Activated naive CD8-positive, alpha-beta T cell treated with anti-CD3 and anti-CD28 coated beads, Interleukin-2, amount 10 ng/mL, durations not matched to agents 7 days and 5 days (primary cell): ENCODE measurements at places on chromosomes 3 and 15. TPM values are rescaled to one million over a fixed set of nuclear protein-coding genes. Genes with fewer than 3 reads are reported as not detected.

- peaks cover 51% of the 10 kb centered on the region for H3K27me3 ChIP-seq
- H3K36me3 ChIP-seq: peaks cover 1% of the 10 kb centered on the region
- H3K4me3 ChIP-seq: no peak overlapping the region
- H3K27ac ChIP-seq: no peak overlapping the region
- DNase-seq: no peak
Observed at GRCh38 chr15:29573197-29573838, 248.9 kb downstream of the TJP1 start.

DNA sequence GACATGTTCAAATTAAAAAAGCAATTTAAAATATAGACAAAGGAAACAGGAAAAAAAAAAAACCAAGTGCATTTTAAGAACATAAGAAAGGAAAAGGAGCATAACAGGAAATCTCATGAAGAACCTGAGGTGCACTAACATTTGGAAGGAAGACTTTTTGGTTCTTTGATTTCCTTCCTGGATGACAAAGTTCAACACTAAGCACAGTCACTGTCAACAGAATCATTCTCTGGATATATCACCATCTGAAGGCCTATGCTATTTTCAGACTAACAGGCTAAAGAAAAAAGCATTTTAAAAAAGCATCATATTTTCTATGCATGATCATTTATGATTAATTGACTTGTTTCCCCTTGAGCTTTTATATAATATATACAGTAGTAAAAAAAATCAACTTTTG lies 349.6 kb downstream of the PLCL2 start:
- H3K36me3 ChIP-seq: peaks cover 13% of the 10 kb centered on the region

- H3K27me3 ChIP-seq: no peaks in the 10 kb centered on the region
- DNase-seq: no peak
- H3K27ac ChIP-seq: no peak overlapping the region
- no peak overlapping the region for H3K4me3 ChIP-seq
- H3K36me3 ChIP-seq: peaks cover 23% of the 10 kb centered on the region
- peaks cover 1% of the 10 kb centered on the region for H3K4me1 ChIP-seq
Observed at GRCh38 chr15:89192136-89192535, 29.2 kb downstream of the RLBP1 start.

DNA sequence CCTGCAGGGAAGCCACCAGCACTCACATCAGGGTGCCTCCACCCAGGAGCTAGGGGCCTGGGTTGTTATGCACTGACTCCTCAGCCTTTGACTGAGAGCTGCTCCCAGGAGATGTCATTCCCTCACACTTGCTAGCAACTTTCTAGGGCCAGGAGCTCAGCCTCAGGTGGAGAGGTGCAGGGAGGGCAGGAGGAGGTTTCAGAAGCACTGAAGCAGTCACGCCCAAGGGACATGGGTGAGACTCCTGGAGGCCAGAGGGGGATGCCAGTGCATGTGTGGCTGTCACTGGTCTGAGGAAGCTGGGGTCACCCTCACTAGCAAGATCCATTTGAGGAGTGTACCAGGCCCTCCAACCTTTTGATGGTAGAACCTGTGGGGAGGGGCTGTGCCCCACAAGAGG lies 271.2 kb downstream of the PLCL2 start:
- H3K4me1 ChIP-seq: peaks cover 42% of the 10 kb centered on the region
- H3K27ac ChIP-seq: peak overlapping the region; percentile 54
- H3K27me3 ChIP-seq: no peaks in the 10 kb centered on the region
- peaks cover 58% of the 10 kb centered on the region for H3K36me3 ChIP-seq
- no peak for DNase-seq

DNA sequence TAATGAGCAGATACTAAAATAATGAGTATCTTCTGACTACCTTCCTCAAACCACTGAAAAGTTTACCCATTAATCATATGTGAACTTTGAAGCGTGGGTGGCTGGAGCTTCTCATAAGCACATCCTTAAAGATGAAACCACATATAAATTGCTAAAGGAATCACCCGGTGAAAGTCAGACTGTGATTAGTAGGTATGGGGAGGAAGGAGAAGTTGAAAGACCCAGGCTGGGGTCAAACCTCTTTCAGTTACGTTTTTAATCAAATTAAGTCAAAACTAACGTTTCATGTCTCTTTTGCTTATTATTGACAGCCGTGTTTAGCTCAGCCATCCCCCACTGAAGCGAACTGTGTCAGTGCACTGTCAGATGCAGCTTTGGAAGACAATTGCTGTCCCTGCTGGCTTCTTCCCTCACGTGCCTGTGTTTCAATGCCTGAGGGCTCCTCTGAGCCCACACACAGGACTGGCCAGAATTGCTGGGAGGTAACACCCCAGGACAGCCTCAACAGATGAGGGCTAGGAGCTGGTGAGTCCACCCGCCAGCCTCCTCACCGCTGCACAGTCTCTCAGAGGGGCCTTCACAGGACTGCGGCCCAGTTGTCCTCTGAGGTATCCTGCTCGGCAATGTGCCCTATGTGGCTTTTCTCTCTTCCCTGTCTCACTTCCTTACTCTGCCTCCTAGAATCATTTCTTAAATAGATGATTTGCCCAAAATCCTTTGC lies 29.3 kb upstream of the SH3BP5 start:
- DNase-seq: peak; percentile 33
- H3K4me1 ChIP-seq: peaks cover 23% of the 10 kb centered on the region
- H3K4me3 ChIP-seq: no peak overlapping the region
- peaks cover 2% of the 10 kb centered on the region for H3K27me3 ChIP-seq

- H3K4me3 ChIP-seq: no peak overlapping the region
- no peak for DNase-seq
- H3K36me3 ChIP-seq: peaks cover 5% of the 10 kb centered on the region
Observed at GRCh38 chr3:11510356-11510755, 133.4 kb downstream of the VGLL4 start.

DNA sequence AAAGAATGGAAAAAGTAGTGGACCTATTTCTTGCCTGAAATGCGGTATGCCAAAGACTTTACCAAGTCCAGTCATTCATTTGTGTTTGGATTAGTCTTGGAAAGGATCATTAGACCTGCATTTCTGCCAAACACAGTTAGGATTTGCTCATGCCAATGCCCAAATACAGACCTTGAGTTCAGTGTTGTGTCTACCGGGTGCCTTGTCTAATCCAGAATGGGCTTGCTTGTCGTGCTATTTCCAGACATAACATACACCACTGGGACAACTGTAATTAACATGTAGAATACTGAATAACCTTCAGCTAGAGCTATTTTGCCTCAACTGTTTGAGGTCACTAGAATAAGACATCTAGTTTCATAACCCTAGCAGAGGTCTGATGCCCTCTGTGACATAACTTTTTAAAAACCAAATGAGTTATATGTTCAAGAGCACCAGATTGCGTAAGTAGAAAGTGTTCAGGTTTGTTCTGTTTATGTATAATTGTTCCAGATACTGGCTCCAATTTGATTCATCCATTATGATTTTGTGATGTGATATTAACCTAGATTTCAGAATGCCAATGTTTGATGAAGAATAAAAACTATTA lies 145.3 kb upstream of the DPH6 start:
- H3K4me3 ChIP-seq: no peak overlapping the region
- no peaks in the 10 kb centered on the region for H3K4me1 ChIP-seq
- H3K27ac ChIP-seq: no peak overlapping the region
- no peaks in the 10 kb centered on the region for H3K36me3 ChIP-seq

DNA sequence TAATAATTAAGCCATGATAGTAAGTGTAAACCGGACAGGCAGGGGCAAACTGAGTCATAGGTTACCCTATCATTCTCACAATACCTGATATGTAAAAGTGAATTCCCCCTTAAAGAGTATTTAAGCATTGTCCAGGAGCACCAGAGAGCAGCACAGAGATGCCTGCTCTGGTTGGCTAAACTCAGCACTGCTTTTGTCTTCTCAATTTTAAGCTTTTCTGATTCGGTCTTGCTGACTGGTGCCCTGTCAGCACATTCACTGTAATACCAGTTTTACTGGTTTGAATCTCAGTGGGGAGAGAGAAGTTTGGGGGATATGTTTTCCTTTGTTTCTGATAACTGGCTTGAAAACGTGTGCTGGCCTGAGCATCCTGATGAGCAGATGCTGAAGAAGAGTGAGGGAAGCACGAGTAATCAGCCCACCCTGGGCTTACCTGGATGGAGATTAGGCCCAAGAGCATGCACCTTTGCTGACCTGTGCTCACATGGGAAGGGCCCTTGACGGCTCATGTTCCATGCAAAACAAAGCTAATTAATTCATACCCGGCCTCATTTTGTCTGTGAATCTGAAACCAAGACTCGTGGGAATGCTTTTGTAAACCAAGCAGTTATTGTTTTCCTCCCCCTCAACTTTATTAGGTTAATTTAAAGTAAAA lies 208.5 kb upstream of the MRPL3 start:
- no peak overlapping the region for H3K27ac ChIP-seq
- H3K27me3 ChIP-seq: peaks cover 2% of the 10 kb centered on the region
- no peaks in the 10 kb centered on the region for H3K4me1 ChIP-seq
- no peak overlapping the region for H3K4me3 ChIP-seq

DNA sequence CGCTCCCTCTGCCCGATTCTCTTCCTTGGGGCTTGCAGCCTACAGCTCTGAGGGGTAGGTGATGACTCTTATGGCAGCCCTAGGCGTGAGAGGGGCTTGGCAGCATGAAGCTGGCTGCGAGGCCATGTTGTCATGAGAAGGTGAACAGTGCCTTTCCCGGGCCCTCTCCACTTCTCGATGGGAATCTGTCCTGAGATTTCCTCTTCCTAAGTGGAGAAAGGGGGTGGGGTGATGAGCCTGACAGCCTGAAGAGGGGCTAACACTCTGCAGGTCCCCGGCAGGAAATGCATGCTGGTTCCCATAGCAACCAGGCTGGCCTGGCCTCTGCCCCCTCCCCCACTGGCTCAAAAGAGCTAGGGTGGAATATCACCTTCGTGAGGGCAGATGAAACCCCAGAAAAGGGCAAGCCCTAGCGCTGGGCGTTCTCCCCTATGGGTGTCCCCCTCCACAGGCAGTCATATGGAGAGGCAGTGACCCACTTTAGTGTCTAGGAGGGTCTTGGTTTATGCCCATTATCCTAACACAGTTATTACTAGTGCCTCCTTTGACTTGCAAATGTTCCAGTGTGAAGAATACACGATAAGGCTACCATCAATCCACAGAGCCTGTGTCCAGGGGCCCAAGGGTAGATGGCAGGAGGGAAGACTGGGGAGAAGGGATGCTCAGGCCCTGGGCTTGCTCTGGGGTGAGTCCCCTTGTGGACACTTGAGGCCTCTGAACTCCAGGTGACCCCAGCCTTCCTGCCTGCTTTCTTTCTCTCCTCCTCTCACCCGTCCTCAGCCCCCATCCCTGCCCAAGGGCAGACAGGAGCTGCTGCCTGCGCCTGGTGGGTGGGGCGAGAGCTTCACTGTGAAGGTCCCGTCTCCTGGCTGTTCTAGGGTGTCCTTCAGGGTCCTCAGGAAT lies 13.2 kb downstream of the EPHB3 start:
- no peaks in the 10 kb centered on the region for H3K36me3 ChIP-seq
- no peaks in the 10 kb centered on the region for H3K4me1 ChIP-seq
- no peak for DNase-seq
- peaks cover 16% of the 10 kb centered on the region for H3K27me3 ChIP-seq
- no peak overlapping the region for H3K4me3 ChIP-seq

- DNase-seq: no peak
- no peaks in the 10 kb centered on the region for H3K4me1 ChIP-seq
- H3K36me3 ChIP-seq: no peaks in the 10 kb centered on the region
- no peak overlapping the region for H3K4me3 ChIP-seq
Observed at GRCh38 chr3:61450866-61451265, 110.5 kb upstream of the PTPRG start.

DNA sequence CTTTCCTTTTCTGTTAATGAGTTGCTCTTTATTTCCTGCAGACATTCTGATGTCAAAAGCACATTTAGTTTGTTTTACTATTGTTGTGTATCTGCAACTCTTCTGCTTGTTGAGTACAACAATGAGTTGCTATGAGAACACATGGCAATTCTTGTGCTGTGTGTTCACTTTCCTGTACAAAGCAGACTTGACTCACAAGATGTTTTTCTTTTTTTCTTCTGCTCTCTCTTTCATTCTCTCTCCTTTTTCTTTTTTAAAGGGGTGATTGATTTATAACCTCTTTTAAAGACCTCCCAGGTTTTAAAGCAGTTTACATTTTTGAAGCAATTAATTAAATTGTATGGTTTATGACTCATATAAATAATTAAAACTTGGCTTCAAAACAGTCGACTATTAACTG lies 31.6 kb upstream of the ABHD10 start:
- H3K27me3 ChIP-seq: peaks cover 4% of the 10 kb centered on the region
- no peaks in the 10 kb centered on the region for H3K36me3 ChIP-seq
- H3K4me1 ChIP-seq: no peaks in the 10 kb centered on the region
- DNase-seq: no peak
- H3K4me3 ChIP-seq: no peak overlapping the region

DNA sequence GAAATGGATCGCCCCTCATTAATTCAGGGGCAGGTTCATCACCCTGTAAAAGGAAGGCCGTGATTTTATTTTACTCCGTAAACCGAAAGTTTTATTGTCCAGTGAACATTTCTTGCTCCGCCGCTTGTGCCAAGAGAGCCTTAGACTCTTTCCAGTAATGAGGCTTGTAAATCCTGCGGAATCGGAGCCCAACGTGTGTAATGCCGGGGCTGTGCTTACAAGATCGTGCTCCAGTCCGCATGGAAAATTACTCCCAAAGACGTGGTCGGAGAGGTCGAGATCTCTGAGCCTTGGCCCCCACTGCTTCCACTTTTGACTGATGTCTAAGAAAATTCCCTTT lies 649 bp upstream of the PLOD2 start:
- peaks cover 55% of the 10 kb centered on the region for H3K27me3 ChIP-seq
- no peak overlapping the region for H3K27ac ChIP-seq
- DNase-seq: no peak
- H3K4me3 ChIP-seq: peak overlapping the region; percentile 64

DNA sequence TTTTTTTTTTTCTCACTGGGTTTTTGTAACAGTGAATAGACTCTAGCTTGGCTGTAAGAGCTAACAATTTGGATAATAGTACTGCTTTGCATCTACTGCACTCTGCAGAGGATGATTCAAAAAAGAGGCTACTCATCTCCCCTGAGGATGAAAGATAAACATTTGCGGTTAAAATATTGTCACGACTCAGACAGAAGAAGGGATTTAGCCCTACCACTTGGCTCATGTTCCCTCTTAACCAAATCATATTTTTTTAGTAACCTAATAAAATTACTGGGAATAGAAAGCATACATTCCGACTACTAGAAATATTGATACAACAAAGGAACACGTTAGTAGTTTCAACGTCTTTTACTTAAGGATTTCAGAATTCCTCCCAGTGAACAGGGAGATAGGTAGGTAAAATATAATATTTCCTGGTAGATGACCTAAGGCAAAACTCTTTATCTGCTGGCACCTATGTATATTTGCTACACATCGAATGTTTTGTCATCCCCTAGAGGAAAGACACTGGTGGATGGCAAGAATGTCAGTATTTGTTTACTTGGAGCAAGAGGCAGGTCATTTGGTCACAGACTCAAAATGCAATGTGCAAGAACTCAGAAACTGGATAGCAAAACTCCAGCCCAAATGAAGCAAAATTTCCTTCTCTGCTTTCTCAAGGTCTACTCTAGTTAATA lies 110.8 kb downstream of the GREM1 start:
- H3K4me3 ChIP-seq: no peak overlapping the region
- peaks cover 7% of the 10 kb centered on the region for H3K27me3 ChIP-seq
- H3K27ac ChIP-seq: no peak overlapping the region
- DNase-seq: no peak
- no peaks in the 10 kb centered on the region for H3K36me3 ChIP-seq

GRCh38 chr3:71485896-71486295 lies 97.6 kb downstream of the FOXP1 start:
- peak overlapping the region; percentile 92 for H3K27ac ChIP-seq
- H3K4me1 ChIP-seq: peaks cover 76% of the 10 kb centered on the region
- H3K27me3 ChIP-seq: no peaks in the 10 kb centered on the region
- DNase-seq: no peak
- peak overlapping the region; percentile 77 for H3K4me3 ChIP-seq

The CCDC39 gene
- total RNA-seq: not detected

The GOLGA6L10 gene
- 4.2 TPM for total RNA-seq

The CHRFAM7A gene
- total RNA-seq: 1.9 TPM

The ADAMTSL3 gene
- not detected for total RNA-seq
